ENCODE measurements at places on chromosomes 6 and 20.
A peak's percentile ranks its signal among the peaks of the same experiment; 100 is the strongest.

DNA sequence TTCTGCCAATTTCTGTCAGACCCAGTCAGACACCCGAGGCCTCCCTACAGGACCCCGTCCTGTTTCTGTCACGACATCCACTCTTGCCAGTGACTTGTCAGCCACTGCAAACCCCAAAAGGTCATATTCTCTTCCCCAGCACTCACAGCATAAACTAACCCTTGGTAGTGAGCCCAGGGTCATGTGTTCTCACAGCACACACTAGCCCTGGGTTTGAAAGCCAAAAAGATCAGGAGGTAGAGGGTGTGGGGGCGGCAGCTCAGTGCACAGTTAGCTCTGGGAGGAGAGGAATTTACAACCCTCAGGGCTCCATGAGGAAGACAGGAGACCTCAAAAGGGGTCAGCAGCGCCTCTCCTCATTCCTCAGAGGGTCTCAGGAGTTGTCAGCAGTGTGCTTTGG lies 9.9 kb upstream of the SNX9 start:
- DNase-seq: no peak

GRCh38 chr6:42449917-42450476 lies 1.7 kb downstream of the TRERF1 start:
- no peak for DNase-seq

DNA sequence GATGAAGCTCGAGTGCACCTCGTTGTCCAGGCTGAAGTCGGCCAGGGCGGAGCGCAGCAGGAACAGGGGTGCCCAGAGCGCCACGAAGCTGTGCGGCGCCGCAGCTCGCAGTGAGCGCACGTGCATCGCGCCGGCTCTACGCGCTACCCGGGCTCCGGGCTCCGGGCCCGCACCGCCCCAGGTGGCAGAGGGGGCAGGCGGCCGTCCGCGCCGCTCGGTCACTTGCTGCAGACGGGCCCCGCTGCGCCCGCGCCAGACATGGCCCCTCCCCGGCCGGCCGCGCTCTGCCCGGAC lies 497 bp downstream of the BMP7 start:
- no peak for DNase-seq

DNA sequence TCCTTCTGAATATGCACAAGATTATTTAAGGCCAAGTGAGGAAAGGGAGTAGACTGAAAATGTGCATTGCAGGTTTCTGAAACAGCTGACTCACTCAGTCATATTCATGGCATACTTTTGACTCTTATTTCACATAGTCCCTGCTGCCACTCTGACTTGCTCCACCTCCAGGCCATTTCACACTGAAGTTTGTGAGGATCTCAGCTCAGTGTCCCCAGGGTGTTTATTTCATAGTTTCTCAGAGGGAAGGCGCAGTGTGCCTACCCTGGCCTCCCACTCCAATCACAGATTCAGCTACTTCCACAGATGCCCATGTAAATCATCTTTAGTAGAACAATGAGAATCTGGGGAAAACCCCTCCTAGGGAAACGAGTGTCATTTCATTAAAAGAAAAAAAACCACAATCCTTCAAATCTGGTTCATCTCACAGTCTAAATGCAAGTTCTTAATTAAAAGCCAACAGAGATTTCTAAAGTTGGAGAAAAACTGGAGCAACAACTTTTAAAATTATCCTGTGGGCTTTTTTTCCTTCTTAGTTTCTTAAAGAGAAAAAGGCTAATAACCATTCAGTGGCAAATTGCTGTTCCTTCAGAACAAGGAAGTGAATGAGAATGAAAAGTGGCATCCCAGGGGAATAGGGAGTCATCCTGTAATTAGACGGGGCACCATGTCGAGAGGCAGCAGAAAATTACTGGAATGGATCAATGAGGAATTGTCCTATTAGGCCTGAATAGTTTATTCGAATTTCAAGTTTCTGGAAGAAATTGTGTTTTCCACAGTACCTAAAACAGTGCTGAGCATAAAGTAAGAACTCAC lies 133.6 kb downstream of the TFAP2B start:
- DNase-seq: peak; percentile 72
